Activated naive CD4-positive, alpha-beta T cell treated with anti-CD3 and anti-CD28 coated beads, Interleukin-2, amount 50 U/mL, for 16 hours (primary cell): ENCODE measurements at places on chromosomes 4 and X.

- DNase-seq = no peak
Observed at GRCh38 chr4:96326846-96327245, 487.0 kb downstream of the PDHA2 start.

DNA sequence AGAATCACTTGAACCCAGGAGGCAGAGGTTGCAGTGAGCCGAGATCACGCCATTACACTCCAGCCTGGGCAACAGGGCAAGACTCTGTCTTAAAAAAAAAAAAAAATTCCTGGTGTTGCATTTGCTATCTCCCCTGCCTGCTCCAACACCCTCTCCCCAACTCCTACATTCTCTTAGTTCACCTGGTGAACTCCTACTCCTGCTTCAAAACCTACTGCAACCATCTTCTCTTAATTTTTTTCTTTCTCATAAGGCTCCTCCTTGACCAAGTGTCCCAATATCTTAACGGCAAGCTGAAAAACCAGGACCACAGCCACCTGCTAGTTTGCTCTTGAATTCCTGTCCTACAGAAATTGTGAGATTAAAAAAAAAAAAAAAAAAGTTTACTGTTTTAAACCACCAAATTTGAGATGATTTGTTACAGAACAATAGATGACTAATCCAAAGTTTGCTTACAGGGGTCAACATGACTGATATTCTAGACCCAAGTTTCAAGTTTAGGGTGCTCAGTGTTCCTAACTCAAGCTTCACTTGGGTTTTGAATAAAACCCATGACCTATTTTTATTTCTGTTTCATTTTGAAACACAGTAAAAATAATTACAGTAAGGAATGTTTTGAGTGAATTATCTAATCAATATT lies 13.1 kb upstream of the ANXA5 start:
- DNase-seq = no peak

DNA sequence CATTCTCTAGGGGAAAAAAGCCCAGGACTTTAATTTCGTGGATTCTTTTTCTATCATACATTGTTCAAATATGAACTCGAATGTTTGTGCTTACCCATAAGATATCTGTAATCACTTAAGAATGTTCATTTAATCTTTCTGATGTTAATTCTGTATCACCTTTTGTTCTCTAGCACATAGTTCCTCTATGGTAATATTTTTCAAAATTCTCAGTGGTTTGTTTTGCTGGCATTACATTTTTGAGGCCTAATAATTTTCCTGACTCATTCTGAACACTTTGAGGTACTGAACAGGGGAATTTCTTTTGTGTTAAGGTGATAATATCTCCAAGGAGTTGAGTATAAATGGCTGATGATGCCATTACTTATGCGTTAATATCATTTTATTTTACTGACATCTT lies 490.7 kb upstream of the PITX2 start:
- no peak for DNase-seq

GRCh38 chr4:65202853-65203236 lies 467.4 kb downstream of the EPHA5 start:
- DNase-seq = no peak

DNA sequence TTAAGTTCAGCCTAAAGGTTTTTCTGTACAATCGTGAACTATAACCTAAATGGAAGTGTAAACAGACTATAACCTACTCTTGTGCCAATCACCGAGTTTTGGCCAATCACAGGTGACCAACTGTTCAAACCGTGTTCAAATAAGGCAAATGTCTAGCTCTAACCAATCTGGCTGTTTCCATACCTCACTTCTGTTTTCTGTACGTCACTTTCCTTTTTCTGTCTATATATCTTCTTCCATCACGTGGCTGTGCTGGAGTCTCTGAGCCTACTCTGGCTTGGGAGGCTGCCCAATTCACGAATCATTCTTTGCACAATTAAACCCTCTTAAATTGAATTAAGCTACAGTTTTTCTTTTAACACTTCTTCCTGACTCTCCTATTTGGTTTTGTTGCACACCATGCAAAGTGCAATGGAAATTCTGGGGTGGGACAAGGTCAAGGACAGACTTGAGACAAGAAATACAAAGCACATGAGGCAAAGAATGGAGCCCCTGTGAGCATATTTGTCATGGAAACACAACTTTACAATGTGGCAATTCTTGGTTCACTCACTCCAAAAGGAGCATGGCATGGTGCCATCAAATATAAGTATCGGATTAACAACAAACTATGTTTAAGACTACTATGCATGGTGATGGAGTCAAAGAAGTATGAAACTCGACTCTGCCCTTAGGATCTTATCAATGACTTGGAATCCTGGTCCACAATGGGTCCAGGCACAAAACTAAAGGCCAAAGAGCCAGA lies 115.7 kb upstream of the FAM9B start:
- DNase-seq = no peak

- no peak for DNase-seq
Observed at GRCh38 chr4:79599691-79600090, 191.7 kb upstream of the GK2 start.

GRCh38 chr4:43163101-43163792 lies 270.7 kb downstream of the GRXCR1 start:
- DNase-seq = no peak

- DNase-seq = no peak
Observed at GRCh38 chr4:8167815-8168214, 9.2 kb upstream of the ABLIM2 start.

DNA sequence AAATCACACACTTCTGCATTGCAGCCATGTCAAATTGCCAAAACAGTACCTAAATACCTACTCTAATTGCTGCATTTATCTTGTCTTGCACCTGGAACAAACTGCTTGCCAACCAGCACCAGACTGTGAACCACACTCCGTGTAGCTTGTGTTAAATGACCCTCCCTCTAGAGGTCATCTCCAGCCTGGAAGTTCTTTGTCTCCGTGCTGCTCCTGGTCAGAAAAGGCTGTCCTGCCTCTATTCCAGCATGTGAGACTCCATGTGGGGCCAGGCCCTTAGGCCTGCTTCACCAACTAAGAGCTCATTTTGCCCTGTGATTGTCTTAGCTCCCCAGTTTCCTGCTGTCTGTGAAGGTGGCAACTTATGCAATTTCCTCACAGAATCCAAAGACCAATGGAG lies 28.3 kb downstream of the CNGA2 start:
- no peak for DNase-seq

GRCh38 chr4:74120086-74120485 lies 21.1 kb upstream of the CXCL2 start:
- DNase-seq = no peak

DNA sequence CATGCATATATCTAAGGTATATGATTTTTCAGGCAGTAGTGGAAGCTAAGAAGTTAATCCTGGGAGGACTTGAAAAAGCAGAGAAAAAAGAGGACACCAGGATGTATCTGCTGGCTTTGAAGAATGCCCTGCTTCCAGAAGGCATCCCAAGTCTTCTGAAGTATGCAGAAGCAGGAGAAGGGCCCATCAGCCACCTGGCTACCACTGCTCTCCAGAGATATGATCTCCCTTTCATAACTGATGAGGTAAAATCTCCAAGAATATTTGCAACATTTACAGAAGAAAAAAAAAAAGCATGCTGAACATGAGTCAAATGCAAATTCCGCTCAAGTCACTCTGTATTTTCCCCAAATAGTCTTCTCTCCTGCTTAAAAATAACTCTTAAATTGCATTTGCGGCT lies 32.1 kb downstream of the MTTP start:
- DNase-seq = no peak
